ENCODE measurements at places on chromosomes 4 and X. TPM values are rescaled to one million over a fixed set of nuclear protein-coding genes. Genes with fewer than 3 reads are reported as not detected.
A peak's percentile ranks its signal among the peaks of the same experiment; 100 is the strongest.

DNA sequence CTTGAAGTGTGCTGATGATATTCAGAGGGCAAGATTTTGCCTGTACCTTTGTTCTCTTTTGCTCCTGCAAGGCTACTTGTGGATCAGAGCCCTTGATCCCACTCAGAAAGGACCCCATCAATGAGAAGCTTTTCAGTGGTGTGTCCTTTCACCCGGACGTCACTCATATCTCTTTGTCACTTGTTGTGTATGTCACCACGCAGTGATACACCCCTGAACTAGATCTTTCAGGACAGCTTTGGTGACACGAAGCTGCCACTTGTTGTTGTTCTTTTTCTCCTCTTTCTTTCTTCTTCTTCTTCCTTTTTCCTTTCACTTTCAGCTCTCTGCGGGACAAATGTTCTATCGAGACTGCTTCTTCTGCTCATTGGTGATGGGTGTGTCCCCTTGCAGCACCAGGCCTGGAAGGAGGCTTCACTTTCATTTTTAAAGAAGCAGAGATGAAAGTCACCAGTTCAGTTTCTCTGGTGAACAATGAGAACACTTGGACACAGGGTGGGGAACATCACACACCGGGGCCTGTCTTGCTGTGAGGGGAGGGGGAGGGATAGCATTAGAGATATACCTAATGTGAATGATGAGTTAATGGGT is 83.6 kb downstream of the NBDY start:
- H3K4me3 ChIP-seq, result peak overlapping the region; percentile 19
- no peak for DNase-seq
- H3K27ac ChIP-seq, result peak overlapping the region; percentile 61
- no peaks in the 10 kb centered on the region for H3K36me3 ChIP-seq

Gene ZC4H2
- 24.8 TPM for total RNA-seq

Gene MGAT4D
- total RNA-seq, result not detected

Gene RLIM
- 13.4 TPM for total RNA-seq

DNA sequence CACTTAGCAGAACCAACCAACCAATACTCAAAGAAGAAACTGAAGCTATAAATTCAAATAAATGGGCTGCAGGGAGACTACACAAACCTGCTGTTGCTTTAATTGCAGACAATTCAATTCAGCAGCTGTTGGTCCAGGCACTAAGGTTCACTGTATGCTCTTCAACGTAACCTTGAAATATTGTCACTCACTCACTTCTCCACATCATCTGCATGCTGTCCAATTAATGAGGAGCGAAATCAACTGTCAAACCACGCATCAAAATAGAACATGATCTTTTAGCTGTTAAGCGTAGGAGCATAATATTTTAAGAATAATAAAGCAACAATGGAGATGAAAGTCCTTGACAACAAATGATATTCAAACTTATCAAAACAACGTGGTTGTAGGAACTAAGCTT is 17.0 kb downstream of the ENOX2 start:
- H3K27ac ChIP-seq, result no peak overlapping the region
- no peak overlapping the region for H3K4me3 ChIP-seq
- no peaks in the 10 kb centered on the region for H3K27me3 ChIP-seq
- H3K4me1 ChIP-seq, result no peaks in the 10 kb centered on the region

DNA sequence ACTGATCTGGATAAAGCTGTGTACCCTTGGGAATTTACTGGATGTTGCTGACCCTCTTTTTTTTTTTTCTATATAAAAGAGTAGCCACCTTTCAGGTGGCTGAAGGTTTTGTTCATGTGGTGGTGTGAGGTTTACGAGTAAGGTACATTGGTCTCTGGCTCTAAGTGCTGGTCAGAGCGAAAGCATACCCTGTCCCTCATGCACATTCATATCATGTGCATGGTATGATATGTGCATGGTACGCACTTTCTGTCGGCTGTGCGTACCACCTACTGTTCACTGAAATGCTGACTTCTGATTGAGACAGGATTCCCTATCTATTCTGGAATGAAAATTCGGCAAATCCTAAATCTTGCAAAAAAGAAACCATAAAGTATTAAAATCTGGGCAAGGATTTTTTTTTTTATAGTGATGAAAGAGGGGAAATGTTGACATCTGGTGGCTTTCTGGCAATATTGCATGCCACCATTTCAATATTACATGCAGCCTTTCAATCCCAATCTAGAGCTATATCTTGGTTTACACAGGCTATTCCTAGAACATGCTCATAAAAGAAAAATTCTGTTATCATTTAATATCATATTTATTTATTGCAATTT is 32.8 kb downstream of the FAM149A start:
- H3K4me1 ChIP-seq, result no peaks in the 10 kb centered on the region
- no peak overlapping the region for H3K27ac ChIP-seq
- H3K27me3 ChIP-seq, result no peaks in the 10 kb centered on the region
- H3K36me3 ChIP-seq, result no peaks in the 10 kb centered on the region

All from Peyer's patch (tissue), 4 donors.